ENCODE measurements at places on chromosomes 6 and 20.

DNA sequence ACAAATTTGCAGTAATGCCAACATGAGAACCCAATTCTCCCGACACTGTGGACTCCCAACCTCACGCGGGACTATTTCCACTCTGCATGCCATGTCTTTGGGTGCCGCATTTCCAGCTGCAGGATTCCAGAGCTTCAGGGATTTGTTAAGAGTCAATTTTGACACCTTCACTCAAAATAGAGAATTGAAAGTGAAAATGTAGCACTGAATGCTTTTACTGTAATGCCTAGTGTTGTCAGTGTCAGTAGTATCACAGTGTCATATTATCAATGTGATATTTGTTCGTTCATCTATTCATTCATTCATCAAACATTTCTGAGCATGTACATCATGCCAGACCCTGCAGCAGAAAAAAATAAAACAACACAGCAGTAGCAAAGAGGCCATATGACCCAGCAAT, 13.4 kb upstream of the FAM50B start:
- H3K27ac ChIP-seq, result no peak overlapping the region
- no peak overlapping the region for H3K4me3 ChIP-seq
- no peak for DNase-seq
- no peaks in the 10 kb centered on the region for H3K36me3 ChIP-seq

DNA sequence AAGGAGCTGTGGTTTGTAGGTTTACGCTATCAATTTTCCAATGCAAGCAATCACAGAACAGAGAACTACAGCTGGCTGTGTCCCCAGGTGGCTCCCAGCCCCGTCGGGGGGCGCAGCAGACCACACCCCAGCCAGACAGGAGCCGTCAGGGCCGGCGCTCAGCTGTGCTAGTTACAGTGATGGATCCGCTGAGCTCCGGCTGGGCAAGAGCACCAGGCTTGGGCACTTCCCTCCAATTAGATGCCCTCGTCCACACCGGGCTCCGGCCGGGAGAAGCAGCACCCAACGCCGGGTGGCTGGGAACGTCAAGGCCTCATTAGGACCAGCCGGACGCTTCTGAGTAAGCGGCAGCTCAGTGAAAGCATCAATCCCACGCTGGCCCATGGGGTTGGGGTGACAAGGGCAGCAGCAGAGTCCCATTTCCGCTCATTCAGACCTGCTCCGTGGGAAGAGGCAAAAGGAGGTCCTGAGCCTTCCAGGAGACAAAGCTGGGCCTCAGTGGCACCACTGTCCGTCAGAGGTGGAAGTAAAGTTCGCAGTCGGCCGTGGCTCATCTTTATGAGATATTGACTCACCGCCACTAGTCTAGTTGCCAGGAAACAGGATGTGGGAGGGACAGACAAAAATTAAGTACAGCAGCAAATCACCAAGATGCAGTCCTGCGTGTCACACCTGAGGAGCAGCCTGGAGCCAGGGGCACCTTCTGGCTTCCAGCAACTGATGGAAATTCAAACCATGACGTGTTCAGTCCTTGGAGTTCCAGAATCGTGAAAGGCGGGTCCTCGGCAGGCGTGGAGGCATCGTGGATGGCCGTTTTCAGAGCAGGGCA, 164.1 kb downstream of the TAF4 start:
- H3K4me3 ChIP-seq, result no peak overlapping the region
- H3K27ac ChIP-seq, result no peak overlapping the region
- H3K36me3 ChIP-seq, result no peaks in the 10 kb centered on the region
- no peak for DNase-seq
- no peaks in the 10 kb centered on the region for H3K27me3 ChIP-seq

GRCh38 chr6:165663377-165663735, 315 bp upstream of the PDE10A start:
- DNase-seq, result peak; percentile 66
- no peak overlapping the region for H3K27ac ChIP-seq

- H3K4me3 ChIP-seq, result no peak overlapping the region
- H3K36me3 ChIP-seq, result no peaks in the 10 kb centered on the region
- no peak for DNase-seq
- no peaks in the 10 kb centered on the region for H3K27me3 ChIP-seq
- H3K4me1 ChIP-seq, result no peaks in the 10 kb centered on the region
These were observed 514.2 kb downstream of the C6orf118 start for GRCh38 chr6:164795056-164795815.

GRCh38 chr20:40754339-40754943, 65.4 kb upstream of the MAFB start:
- no peaks in the 10 kb centered on the region for H3K27me3 ChIP-seq
- H3K4me1 ChIP-seq, result no peaks in the 10 kb centered on the region
- no peak overlapping the region for H3K4me3 ChIP-seq
- no peaks in the 10 kb centered on the region for H3K36me3 ChIP-seq

DNA sequence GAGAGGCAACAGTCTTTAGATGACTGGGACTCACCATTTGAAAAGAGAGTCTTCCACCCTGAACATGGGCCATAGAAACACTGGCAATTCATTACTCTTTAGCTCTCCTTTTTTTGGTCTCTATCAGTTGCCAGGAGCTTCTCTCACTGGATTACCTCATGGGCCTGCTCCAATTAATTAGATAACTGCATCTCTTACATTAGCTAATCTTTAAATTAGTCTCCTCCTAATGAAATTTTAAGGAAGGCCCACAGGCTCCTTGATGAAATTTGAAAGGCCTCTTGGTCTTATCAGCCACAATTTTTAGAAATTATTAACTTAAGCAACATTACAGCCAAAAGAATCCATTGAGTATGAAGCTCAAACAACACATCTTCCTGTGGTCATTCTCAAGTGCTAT, 184.4 kb downstream of the UNC5CL start:
- H3K27me3 ChIP-seq, result no peaks in the 10 kb centered on the region
- no peak for DNase-seq
- H3K36me3 ChIP-seq, result no peaks in the 10 kb centered on the region
- H3K4me1 ChIP-seq, result no peaks in the 10 kb centered on the region

DNA sequence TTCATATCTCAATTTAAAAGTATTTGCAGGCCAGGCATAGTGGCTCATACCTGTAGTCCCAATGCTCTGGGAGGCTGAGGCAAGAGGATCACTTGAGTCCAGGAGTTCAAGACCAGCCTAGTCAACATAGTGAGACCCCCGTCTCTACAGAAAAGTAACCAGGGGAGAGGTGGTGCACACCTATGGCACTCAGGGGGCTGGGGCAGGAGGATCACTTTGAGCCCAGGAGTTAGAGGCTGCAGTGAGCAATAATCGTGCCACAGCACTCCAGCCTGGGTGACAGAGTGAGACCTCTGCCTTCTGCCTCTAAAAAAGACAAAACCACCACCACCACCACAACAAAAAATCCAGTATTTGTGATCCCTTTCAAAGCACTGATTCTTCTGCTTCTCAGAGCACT, 185.5 kb upstream of the QKI start:
- no peaks in the 10 kb centered on the region for H3K27me3 ChIP-seq
- H3K27ac ChIP-seq, result no peak overlapping the region

DNA sequence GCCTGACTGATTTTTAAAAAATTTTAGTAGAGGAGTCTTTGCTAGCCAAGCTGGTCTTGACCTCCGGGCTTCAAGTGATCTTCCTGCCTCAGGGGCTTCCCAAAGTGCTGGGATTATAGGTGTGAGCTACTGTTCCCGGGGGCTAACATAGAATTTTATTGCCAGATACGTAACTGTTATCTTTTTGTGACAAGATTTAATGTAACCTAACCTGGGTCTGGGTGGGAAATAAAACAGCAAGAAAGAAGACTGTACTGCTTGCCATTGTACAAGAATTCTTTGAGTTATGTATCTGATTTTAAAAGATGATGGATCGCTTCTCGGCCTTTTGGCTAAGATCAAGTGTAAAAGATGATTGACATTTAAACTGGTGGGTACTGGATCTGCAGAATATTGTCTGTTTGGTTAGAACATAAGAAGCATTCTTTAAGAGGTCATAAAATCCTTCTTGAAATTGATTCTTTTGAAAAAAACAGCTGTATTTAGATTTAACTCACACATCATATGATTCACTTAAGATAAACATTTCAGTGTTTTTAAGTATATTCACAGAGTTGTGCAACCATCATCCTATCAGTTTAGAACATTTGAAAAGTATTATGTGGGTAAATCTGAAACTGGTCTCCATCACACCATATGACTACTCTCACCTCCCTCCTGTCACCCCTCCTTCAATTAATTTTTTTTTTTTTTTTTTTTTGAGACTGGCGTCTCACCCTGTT, 21.6 kb downstream of the TPX2 start:
- no peak overlapping the region for H3K4me3 ChIP-seq
- H3K36me3 ChIP-seq, result peaks cover 26% of the 10 kb centered on the region
- no peak for DNase-seq
- H3K27ac ChIP-seq, result no peak overlapping the region
- no peaks in the 10 kb centered on the region for H3K27me3 ChIP-seq

GRCh38 chr20:59441860-59442810, 141.7 kb downstream of the EDN3 start:
- H3K4me1 ChIP-seq, result no peaks in the 10 kb centered on the region
- H3K4me3 ChIP-seq, result no peak overlapping the region
- no peak overlapping the region for H3K27ac ChIP-seq

DNA sequence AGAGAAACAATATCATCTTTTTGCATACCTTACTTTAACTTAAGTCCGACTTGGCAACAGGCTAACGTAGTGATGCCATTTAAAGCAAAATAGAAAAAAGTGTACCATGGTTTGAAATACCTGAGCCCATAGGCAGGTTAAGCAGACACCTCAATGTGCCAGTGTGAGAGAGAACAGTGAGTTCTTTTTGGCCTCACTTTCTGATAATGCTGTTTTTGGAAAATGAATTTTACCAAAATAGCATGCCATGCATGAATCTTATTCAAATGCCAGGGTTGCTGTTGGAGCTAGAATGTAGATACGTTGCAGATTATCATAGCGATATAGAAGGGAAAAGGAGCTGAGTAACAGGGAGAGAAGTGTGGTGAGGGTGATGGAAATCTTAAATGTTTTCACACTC, 170.2 kb downstream of the OTOR start:
- peaks cover 7% of the 10 kb centered on the region for H3K4me1 ChIP-seq
- H3K27ac ChIP-seq, result no peak overlapping the region
- DNase-seq, result no peak
- no peaks in the 10 kb centered on the region for H3K36me3 ChIP-seq

DNA sequence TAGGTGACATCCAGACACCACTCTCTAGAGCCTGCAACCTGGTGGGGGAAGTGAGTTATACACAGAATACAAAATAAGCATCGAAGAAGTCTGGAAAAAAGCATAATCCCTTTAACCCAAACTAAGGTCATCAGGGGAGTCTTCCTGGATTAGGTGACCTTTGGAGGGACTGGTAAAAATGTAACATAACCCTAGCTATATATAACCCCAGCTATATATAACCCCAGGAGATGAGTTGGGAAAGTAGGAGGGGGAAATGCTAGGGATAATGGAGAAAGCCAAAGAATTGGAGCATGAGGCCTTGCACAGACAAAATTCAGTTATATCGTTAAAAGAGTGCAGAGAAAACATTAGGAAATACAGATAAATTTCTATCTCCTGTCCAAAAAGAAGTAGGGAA, 164.8 kb downstream of the QRSL1 start:
- H3K27ac ChIP-seq, result no peak overlapping the region
- H3K4me3 ChIP-seq, result no peak overlapping the region
- H3K4me1 ChIP-seq, result no peaks in the 10 kb centered on the region

- no peaks in the 10 kb centered on the region for H3K36me3 ChIP-seq
- H3K27me3 ChIP-seq, result no peaks in the 10 kb centered on the region
- H3K27ac ChIP-seq, result 0 out of 2 replicates have a peak overlapping the region, but pooled peaks have one; percentile 19
- no peaks in the 10 kb centered on the region for H3K4me1 ChIP-seq
- no peak for DNase-seq
These were observed 730.8 kb upstream of the CITED2 start for GRCh38 chr6:140105241-140105640.

- no peak overlapping the region for H3K27ac ChIP-seq
- H3K27me3 ChIP-seq, result no peaks in the 10 kb centered on the region
- no peaks in the 10 kb centered on the region for H3K36me3 ChIP-seq
- DNase-seq, result no peak
- H3K4me1 ChIP-seq, result no peaks in the 10 kb centered on the region
- H3K4me3 ChIP-seq, result no peak overlapping the region
These were observed 218.8 kb upstream of the PDE10A start for GRCh38 chr6:165881806-165882205.

DNA sequence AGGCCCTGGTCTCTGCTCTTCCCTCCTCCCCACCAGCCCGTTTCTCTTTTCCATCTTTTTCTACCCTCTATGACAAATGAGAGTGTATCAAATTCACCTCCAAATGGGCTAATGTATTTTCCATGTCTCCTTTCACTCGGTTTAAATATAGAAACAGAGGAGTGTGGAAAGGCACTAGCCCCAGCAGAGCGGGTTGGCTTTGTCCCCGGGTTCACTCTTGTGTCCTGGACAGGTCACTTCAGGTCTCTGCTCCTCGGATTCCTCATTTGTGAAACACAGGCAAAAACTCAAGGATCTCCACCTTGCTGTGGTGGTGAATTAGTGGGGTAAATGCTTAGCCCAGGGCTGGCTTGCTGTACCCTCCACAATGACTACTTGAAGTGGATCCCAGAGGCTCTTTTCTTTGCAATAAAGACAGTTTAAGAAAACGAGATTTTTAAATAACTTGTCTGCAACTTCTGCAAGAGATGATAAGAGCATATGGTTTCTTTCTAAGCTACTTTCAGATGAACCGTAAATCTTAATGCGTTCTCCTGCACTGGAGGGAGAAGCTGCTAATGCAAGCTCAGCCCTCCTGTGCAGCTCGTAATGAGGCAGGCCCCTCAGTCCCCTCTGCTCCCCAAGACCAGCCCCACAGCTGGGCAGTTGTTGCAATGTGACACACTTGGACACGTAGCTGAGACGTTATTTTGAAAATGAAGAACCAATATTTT, 292.9 kb downstream of the THBS2 start:
- DNase-seq, result no peak
- no peaks in the 10 kb centered on the region for H3K4me1 ChIP-seq
- no peaks in the 10 kb centered on the region for H3K36me3 ChIP-seq
- no peaks in the 10 kb centered on the region for H3K27me3 ChIP-seq

DNA sequence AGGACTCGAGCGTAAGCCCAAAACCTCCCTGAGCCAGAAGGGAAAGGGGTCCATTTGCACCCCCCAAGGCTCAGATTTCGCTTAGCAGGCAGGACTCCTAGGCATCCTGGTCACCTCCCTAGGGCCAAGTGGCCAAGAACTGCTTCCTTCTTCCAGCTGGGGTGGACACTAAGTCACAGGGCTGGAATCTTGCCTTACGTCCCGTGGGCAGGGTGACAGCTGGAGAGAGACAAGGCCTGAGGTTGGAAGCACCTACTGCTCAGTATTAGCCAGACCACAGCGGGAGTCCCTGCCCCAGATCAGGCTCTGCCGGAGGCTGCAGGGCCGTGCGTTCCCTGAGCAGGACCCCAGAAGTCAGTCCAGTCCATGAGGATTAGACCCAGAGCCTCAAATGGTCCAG, 19.7 kb downstream of the LAMA5 start:
- H3K27me3 ChIP-seq, result no peaks in the 10 kb centered on the region
- no peaks in the 10 kb centered on the region for H3K4me1 ChIP-seq
- H3K36me3 ChIP-seq, result peaks cover 70% of the 10 kb centered on the region
- H3K4me3 ChIP-seq, result no peak overlapping the region
- no peak overlapping the region for H3K27ac ChIP-seq
